ENCODE measurements at places on chromosomes 7 and 10.

DNA sequence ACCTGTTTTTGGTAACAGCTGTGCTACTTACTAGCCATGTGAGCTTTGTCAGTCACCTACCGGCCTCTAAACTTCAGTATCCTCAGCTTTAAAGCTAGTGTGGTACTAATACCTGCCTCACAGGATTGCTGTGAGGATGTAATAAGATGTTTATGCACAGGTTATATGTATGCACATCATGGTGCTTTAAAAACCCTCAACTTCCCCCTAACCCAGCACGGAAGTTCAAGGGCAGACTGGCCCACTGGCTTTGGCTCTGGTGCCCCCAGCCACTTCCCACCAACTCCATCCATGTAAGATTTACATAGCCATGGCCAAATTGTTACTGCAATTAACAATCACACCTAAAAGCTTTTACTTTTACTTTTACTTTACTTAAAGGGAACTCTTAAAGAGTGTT, 676.0 kb upstream of the GALNT17 start:
- DNase-seq = no peak

DNA sequence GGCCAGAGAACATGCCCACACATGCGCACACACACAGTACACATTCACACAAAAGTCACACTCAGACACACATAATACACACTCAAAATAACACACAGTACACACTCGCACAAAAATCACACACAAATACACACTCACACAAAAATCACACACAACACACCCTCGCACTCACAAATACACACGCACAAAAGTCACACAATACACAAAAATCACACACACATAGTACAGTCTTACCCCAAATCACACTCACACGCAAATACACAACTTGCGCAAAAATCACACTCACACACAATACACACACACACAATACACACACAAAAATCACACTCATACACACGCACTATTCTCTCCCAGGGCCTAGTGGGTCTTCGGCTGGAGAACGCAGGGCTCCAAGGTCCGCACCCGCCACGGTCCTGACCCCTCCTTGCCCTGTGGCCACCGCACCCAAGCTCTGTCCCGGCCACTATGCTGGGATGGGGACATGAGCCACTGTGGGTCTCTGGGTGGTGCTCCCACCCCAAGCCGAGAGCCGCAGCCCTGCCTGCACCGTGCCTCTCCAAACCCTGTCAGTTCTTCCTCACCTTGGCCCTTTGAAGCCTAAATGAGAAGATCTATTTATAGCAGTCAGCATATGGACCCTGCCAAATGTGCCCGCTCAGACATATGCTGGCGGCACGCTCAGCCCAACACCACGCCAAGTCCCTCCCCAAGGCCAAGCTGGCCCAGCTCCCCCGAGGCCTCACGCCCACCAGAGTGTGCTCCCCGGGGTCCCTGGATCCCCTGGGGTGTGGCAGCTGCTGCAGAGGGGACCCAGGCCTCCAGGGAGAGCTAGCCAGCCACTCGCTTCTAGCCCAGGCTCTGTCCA, 55.9 kb downstream of the ELFN1 start:
- DNase-seq = no peak

DNA sequence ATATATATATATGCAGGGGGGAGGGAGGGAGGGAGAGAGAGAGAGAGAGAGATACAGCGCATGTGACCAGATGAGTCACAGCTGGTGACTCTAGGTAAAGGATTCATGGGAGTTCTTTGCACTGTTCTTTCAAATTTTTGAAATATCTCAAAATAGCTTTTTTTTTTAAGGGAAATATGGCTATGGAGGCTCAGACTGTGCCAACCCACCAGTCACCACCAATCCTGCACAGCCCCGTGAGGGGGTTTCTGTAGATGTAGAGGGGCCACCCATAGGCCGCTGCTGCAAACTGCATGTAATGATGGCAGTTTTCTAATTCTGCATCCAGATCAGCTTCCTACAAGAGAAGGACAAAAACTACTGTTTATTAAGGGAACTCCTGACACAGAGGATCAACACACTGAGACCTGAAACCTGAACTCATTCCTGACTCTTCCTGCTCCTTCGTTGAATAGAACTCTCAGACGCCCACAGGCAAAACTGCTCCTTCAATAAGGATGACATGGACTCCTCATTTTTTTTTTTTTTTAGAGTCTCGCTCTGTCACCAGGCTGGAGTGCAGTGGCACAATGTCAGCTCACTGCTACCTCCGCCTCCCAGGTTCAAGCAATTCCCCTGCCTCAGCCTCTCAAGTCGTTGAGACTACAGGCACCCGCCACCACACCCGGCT, 17.3 kb downstream of the DAGLB start:
- DNase-seq = no peak

- DNase-seq = no peak
These were observed 75.9 kb downstream of the RGS10 start for GRCh38 chr10:119466655-119467054.

GRCh38 chr7:157760004-157760730, 423.4 kb downstream of the DNAJB6 start:
- no peak for DNase-seq

GRCh38 chr10:42630537-42631134, 7.7 kb downstream of the ZNF33B start:
- no peak for DNase-seq

GRCh38 chr7:30321882-30322192, 37.4 kb downstream of the ZNRF2 start:
- DNase-seq = no peak

- no peak for DNase-seq
These were observed 76.8 kb downstream of the TMEM26 start for GRCh38 chr10:61376377-61376776.

- DNase-seq = no peak
These were observed 197.2 kb downstream of the EBF3 start for GRCh38 chr10:129766611-129767550.

DNA sequence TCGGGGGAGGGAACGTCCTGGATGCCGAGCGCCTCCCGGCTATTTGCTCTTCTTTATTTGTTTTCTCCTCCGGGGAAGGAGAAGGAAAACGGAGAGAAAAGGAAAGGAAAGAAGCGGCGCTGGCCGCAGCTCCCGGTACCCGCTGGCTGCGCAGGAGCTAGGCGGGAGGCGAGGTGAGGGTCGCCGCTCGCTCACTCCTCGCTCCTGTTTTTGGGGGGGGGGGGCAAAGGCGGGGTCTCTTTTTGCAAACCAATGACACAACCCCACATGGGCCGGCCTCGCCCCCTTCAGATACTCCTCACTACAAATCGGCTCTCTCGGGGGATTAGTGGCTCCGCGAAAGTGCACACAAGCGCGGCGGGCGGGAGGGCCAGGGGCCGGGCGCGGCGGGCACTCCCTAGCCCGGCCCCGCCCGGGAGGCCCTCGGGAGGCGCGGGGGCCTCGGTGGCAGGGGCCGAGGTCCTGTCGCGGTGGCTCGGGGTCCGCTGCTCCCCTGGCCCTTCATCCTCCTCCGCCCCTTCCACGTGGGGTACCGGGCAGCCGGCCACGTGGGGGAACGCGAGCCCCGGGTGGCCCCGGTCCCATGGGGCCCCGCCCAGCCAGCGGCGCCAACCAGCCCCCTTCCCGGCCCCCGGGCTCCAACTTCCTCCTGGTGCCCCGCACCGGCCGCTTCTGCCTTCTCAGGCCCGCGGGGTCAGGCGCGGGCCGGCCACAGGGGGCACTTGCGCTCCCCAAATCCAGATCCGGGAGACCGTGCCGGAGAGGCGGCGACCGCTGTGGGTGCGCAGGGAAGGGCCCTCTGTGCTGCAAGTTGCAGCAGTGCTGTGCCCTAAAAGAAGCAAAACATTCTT, 718 bp upstream of the CTBP2 start:
- DNase-seq = peak; percentile 37

DNA sequence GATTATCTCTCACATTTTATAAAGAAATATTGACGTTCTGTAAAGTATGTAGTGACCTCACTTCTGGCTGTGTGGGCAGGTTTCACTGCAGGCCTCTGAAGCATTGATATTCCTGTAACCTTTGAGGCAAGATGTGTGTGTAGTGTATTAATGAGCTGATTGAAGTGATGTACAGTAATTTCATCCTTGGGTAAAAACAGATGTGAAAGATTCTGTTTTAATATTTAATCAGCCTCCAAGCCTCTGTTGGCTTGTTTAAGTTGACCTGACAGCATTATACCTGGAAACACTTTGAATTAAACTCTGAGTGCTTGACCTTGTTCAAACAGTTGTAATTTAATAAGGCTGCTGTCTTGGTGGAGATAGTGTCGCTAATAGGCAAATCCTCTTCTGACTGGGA, 74.9 kb downstream of the KAT6B start:
- no peak for DNase-seq

DNA sequence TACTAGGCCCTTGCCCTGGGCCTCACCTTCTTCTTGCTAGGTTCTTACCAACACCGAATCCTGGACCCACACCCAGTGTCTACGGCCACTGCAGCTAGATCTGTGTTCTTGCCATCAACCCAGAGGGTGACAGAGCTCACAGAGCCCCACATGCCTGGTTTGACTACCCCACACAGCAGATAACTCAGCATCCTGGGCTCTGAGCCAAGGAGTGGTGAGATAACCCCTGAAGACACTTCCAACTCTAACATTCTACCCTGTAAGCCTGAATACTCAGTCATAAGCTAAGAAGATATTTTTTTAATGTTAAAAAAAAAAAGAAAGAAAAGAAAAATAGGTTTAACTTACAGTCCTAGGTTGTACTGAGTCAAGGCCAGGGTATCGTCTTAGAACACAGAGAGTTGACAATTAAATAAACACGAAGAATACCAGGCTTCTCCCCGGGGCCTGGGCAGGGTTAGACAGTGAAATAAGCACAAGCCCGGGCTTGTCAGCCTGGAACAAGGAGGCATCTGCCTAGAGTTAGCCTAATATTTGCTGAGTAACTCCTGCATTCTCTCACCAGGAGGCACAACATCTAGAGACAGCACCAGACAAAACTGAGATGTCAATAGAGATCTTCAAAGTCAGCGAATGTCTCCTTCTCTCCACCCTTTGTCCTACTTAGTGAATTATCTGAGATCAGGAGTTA, 556.5 kb upstream of the LRRN3 start:
- no peak for DNase-seq

GRCh38 chr10:78777466-78777865, 291.3 kb upstream of the ZMIZ1 start:
- DNase-seq = no peak

DNA sequence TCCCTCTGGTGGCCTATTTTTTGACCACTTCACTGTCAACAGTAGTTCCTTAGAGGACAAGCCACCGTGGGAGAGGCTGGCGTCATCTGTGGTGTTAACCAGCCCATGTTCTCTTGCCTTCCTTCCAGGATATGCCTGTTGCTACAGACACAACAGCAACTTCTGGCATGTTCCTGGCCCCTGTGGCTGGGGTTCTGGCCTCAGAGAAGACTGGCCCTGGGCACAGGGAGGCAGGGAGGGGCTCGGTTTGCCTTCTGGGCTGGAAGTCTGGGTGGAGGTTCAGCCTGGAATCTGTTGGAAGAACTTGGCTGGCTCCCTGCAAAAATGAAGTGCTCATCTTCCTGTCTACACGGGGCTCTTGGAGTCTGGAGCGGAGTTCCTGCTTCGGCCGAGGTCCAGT, 25.7 kb downstream of the GOLGA7B start:
- DNase-seq = no peak

DNA sequence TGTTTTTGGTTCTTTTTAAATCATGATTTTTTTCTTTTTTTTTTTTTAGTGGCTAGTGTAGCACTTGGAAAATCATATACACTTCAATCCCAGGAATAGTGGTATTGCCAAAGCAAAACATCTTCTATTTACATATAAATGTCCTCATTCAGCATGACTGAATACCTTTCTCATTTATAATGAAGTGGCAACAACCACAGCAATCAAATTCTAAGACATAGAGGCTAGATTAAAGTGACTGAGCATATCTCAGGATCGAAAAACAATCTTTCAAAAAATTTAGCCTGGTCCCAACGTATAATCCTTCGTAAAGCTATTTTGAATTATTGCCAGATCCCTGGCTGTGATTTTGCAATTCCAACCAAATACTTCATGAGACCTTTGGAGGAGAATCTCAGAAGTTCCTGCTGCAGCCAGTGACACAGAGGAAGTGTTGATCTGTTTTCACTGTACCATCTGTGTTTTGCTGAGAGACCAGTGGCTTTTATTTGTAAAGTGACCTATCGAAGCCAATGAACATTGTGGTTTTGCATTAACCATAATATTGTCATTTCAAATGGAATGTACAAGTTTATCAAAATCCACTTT, 29.8 kb upstream of the SP8 start:
- DNase-seq = no peak

DNA sequence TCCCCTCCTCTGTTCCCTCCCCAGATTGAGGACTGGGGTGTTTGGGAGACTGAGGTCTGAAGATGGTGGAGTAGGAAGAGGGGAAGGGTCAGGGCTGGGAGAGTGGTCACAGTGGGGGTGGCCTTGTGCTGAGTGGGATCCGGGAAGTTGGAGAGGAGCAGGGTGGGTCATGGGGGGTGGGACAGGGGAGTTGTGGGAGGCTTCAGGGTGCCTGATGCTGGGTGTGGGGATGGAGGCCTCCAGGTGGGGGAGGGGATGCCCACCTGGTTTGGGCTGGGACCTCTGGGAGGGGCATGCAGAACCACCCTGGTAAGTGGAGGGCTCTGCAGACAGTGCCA, 2.6 kb downstream of the ZNF775 start:
- no peak for DNase-seq

DNA sequence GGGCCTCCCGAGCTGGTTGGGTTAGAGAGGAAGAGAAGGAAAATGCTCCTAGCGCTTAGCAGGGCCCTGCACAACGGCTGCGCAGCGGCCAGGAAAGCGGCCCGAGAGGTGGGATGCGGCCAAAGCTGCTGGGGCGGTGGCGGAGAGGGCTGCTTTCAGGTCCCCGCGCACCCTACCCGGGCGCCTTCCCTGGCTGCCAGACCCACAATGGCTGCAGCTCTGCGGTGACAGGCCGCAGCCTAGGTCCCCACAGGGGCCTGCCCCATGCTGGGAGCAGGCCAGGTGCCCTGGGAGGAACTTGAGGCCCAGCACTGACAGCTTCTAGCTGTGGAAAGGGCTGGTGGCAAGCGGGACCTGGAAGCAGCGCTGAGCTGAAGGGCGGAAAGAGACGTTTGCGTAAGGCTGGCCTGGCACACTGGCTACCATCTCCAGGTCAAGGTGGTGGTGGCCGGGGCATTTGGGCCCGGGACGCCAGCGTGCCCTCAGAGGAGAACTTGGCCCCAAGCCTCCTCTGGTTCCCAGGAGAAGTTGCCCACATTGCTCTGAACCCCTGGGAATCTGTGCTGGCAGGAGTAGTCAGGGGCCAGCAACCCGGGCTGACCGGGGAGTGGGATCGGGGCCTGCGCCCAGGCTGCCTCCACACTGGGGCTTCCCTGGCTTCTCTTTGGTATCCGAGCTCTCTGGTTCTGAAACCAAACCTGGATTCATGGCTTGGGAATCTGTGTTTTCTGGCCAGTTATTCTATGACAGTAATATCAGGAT, 72.9 kb upstream of the ZNF804B start:
- DNase-seq = no peak

- DNase-seq = no peak
These were observed 32.0 kb downstream of the EEPD1 start for GRCh38 chr7:36185092-36185491.

Measured in esophagus squamous epithelium (tissue), 5 donors.